ENCODE measurements at places on chromosomes 7 and 10.

DNA sequence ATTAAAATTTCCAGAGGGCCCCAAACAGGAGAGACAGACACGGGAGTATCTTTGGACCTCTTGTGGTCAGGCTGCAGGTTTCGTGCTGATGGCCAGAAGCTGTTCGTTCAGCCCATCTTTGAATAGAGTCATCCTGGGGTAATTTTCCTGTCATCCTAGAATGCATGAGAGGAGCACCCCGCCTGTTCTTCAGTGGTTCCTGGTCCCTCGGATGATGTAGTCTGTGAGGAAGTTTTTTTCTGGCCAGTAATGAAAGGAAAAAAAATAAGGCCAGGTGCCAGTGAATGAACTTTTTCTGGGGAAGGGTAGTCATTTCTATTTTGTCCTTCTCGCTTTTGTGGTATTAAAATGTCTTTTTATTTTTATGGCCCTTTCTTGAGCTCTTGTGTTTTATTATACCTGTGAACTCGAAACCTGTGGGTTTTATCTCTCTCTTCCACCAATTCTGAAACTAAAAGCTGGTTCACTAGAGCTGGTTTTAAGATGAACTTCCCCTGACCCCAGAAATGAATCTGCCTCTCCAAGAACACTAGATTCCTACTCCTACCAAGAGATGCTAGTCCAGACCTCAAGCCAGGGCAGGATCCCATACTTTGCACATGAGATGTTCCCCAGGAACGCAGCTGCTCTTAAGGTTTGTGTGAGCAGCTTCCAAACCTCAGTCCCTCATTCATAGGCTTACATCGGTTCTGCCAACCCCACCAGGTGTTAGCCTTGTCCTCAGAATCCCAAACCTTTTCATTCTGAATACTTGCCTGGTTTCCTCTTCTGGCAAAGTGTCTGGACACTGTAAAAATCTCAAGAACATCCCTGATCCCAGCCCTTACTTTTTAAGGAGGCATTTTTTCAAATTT lies 15.4 kb upstream of the MEST start:
- no peak for DNase-seq

GRCh38 chr7:74612015-74612829 lies 45.3 kb upstream of the GTF2I start:
- no peak for DNase-seq

GRCh38 chr10:3971713-3972112 lies 186.7 kb upstream of the KLF6 start:
- DNase-seq, result no peak

GRCh38 chr7:125934955-125935354 lies 1005.3 kb upstream of the POT1 start:
- DNase-seq, result no peak

DNA sequence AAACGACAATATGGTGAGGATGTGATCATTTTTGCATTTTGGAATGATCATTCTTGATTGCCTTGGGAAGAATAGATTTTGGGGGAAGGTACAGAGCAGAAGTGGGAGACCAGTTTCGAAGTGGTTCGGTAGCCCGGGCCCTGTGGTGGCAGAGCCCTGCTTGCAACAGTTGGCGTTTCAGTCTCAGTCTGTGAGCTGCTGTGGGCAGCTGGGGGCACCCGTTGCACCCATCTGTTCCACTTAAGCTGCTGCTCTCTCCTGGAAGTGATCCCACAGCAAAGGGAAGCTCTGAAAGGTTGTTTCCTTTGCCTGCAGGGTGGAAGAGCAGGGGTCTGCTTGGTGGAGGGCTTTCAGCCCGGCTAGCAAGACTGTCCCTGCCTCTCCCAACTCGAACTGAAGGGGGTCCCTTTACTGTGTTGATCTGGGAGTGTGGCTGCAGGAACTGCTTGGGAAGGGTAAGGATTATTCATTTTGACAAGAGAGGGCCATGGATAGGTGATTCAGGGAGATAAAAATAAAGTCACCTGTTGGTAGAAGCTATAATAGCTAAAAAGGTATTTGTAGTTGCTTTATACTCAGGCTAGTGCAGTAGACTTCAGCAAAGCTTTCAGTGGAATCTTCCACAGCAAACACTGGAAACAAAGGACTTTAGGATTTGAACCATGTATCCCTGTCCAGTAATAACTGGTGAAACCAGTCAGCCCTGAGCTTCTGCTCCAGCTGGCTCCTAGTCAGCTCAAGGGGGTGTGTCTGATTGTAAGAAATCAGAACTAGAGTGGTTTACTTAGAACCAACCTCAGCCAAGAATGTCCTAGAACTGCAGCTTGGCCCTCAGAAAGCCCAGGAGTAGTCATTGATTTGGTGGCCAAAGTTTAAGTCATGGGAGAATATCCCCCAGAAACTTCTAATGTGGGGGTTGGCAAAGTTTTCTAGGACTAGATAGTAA lies 53.1 kb upstream of the PDCD4 start:
- no peak for DNase-seq

- DNase-seq, result no peak
Observed at GRCh38 chr10:131195116-131195515, 116.4 kb downstream of the TCERG1L start.

DNA sequence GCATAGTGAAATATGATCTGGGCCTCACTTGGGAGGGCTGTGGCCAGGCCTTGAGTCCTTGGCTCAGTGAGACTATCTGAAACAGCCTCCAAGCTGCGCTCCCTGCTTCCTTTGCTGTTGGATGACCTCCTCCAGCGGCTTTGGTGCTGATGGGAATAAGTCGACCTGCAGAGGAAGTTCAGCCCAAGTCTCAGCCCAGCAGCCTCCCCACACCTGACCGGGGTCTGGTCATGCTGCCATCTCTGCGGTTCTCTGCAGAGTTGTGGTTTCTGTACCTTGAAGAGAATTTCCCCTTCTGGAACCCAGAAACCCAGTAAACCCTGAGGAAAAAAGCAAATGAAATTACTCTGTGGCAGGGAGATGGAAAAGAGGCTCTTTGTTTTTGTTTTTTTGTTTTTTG lies 4.6 kb upstream of the RBAK start:
- no peak for DNase-seq

DNA sequence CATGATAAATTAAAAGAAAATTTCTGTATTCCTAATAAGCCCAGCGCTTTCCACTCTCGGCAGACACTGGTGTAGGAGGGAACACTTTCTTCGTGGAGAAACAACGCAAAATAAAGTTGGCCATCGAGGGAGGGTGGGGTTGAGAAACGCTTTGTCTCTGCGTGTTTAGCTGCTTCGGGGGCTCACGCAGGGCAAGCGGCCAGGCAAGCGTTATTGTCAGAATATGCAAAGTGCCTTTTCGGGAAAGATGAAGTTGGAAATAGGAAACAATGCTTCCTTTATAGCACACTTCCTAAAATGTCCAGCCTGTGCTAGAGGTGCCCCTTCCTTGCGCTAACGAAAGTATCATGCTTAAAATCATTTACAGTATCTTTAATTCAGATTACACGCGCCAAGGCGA lies 1.9 kb upstream of the EBF3 start:
- no peak for DNase-seq

- DNase-seq, result no peak
Observed at GRCh38 chr10:83986800-83987199, 152.5 kb upstream of the GHITM start.

DNA sequence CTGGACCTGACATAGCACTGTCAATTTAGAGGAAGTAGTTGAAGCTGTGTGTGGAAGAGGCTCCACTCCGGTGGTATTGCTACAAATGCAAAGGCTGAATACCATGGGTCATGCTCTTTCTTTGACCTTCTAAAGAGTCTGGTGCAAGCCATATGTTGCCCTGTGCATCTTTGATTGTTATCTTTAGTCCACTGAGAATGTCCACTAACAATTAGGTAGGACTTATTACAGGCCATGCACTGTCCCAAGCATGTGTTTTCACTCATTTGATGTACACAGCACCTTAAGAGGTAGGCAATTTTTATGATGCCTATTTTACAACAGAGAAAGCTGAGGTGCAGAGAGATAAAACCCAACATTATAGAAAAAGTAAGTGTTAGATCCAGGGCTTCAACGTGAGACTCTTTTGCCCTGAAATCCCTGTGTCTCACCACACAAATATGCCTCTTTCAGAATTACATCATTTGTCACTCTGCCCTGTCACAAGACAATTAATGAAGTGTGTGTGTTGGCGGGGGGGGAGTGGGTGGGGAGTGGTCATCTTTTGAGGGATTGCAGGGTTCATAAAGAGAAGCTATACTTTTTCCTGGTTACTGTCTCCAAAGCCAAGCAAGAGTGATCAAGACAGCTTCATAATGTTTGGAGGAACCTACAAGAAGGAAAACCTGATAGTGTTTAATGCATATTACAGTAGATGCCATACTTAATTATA lies 637.6 kb upstream of the IGFBP3 start:
- no peak for DNase-seq

DNA sequence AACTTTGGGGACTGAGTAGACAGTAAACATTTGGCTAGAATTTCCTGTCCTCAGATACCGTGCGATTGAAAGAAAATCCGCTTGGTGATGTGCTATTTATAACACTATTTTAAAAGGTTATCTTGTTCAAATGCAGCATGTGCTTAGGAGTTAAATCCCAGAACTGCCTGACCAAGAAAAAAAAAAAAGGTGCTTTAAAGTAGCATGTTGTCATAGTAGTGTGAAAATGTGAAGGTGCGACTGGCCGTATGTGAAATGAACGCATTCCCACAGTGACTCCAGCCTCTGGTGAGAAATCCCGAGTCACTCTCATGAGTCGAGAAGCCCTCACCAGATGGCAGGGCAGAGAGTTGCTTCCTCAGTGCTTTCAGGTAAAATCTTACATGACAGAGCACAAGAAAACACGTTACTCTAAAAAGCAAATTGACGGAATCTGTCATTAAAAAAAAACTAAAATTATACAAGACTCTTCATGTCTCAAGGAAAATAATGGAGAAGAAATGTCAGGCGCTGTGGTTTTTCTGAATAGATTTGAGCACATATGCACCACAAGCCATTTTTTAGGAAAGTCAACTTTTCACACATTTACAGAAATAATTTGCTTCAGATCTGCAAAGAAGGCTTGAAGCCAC lies 18.4 kb upstream of the KLF6 start:
- DNase-seq, result no peak

- DNase-seq, result no peak
Observed at GRCh38 chr10:16756561-16757221, 60.5 kb downstream of the RSU1 start.

GRCh38 chr10:59741048-59741447 lies 12.2 kb downstream of the MRLN start:
- no peak for DNase-seq

- no peak for DNase-seq
Observed at GRCh38 chr7:15737601-15738000, 51.1 kb upstream of the MEOX2 start.

- DNase-seq, result no peak
Observed at GRCh38 chr10:48477616-48478015, 127.3 kb downstream of the ARHGAP22 start.

GRCh38 chr7:15326044-15326644 lies 235.7 kb downstream of the AGMO start:
- DNase-seq, result no peak

DNA sequence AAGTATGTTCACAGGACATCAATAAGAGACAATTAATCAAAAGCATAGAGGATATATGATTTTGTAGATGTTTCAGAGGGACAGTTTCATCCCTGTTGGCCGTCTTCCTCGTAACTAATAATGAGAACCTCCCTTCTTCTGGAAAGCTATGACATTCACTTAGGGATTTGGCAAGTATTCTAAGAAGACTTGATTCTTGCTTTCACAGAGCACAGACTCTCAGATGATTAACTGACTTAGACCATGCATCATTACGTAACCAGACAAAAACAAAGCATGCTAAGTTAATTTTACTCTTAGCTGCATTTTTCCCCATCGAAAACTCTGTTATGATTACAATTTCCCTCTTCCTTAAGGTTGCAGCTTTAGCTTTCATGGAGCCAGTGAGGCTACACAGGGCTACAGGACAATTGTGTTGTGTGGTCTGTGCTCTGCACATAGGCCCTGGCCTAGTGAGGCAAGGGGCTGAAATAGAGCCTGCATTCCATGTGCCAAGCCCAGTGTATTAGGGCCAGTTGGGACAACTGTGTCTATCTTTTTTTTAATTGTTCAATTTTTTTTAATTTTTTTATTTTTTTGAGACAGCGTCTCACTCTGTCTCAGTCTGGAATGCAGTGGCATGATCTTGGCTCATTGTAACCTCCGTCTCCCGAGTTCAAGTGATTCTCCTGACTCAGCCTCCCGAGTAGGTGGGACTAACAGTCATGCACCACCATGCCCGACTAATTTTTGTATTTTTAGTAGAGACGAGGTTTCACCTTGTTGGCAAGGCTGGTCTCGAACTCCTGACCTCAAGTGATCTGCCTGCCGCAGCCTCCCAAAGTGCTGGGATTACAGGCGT lies 105.3 kb downstream of the PLXDC2 start:
- no peak for DNase-seq

GRCh38 chr10:97578171-97578844 lies 5.7 kb downstream of the ANKRD2 start:
- no peak for DNase-seq

DNA sequence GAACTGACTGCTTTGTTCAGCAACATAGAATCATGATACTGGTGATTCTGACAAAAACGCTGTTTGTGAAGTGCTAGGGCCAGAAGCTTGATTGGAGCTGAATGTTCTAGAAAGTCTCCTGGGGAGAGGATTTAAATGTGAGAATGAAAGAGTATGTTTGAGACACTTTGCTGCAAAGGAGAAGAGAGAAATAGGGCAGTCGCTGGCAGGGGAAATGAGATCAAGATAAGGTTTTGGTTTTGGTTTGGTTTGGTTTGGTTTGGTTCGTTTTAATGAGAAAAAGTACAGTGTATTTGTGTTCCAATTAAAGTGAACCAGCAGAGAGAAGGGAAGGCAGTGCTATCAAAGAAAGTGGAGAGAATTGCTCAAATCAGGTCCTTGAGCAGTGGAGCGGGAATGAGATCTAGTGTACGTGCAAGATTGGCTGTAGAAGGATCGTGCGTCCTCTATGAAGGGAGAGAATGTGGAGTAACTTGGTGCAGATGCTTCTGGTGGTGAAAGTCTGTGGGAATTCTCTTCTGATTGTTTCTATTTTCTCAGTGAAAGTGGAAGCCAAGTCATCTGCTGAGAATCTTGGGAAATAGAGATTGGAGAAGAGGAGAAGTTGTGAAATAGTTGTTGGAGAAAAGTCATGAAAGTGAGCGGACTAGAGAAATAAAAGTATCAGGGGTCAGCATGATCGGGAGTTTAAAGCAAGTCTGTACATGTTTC lies 270.5 kb downstream of the CCDC3 start:
- no peak for DNase-seq

DNA sequence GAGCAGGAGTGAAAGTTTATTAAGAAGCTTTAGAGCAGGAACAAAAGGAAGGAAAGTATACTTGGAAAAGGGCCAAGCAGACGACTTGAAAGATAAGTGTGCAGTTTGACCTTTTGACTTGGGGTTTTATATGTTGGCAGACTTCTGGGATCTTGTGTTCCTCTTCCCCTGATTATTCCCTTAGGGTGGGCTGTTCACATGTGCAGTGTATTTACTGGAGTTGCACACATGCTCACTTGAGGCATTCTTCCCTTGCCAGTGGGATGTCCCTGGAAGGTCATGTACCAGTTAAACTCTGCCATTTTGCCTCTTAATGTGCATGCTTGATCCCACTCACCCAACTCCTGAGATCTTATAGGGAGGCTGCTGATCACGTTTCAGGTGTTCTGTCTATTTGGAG lies 23.4 kb upstream of the ARHGAP12 start:
- DNase-seq, result no peak

DNA sequence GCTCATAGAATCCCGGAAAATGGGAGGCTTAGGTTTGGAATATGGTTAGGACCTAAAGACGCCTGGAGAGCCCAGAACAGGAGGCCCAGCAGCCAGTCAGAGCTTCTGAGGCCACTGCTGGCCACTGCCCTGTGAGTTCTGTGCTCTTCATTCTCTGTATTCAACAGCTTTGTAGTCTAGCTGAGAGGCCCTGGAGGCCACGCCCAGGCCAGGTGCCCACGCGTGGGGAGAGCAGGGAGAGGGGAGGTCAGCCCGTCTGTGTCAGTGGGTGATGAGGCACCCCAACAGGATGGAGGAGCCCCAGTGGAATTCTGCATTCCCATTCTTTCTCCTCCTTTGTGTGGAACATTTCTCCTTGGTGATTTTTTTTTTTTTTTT lies 29.1 kb downstream of the IL15RA start:
- DNase-seq, result no peak
